CD8-positive, alpha-beta T cell (primary cell): ENCODE measurements at places on chromosomes 12 and 14. TPM values are rescaled to one million over a fixed set of nuclear protein-coding genes. Genes with fewer than 3 reads are reported as not detected.

- DNase-seq, result no peak
Measured at GRCh38 chr12:6370994-6371754, 4.2 kb downstream of the SCNN1A start.

CD4 gene
- total RNA-seq, result 1.00 TPM

ANKS1B gene
- not detected for total RNA-seq

- peak; percentile 21 for DNase-seq
Measured at GRCh38 chr12:63420206-63420644, 248.1 kb downstream of the DPY19L2 start.

GPRC5A gene
- not detected for total RNA-seq

DNA sequence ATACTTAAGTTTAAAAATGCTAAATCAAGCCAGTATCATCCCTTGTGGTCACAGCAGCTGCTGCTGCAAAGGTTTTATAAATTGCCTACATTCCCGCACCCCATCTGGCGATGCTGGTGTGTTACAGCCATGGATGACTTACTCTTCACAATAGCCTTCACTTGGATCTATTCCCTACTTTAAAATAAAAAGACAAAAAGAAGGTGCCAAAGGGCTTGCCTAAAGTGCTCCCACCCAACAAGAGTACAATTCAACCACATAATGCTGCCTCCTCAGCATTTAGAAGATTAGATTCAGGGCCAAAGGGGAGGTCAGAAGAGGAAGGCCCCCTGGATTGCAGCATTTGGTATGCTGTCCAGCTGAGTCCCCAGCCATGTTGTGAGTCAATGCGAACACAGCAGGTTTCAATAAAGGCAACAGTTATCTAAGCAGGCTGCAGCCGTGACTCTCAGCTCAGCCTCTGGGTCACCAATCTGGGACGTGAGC, 176.1 kb downstream of the DAD1 start:
- no peak for DNase-seq

GPR132 gene
- 91.8 TPM for total RNA-seq

DNA sequence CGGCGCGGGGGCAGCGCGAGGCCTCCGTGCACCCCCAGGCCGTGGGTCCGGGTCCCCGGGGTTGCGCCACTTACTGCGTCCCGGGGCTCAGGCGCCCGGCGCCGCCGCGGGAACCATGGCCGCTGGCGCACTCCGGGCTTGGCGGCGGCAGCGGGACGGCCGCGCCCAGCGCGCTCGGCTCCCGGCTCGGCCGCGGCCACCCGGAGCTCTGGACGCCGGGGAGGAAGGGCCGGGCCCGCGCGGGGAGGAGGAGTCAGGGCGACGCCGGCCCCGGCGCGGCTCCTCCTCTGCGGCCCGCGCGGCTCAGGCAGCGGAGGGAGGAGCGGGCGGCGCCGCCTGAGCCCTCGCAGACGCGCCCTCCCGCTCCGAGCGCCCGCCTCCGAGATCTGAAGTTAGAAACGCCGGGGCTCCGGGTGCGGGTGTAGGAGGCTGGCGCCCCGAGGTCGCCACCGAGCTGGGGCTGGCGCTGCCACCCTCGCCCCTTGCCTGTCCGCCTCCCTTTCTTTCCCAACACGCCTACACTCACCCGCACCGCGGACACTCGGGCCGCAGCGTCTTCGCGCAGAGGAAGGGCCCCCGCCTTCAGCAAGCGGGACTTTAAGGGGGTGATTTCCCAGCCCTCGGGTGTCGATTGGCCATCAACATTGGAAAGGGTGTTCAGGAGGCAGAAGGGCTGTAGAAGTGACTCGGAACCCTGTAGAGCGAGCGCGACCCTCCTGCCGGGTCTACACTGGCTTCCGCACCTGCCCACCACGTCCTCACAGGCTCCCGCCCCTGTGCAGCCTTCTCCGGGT, at the start of gene NIN:
Gene NIN (minus strand): TSS at position 231 of the 794 bp plus-strand sequence. CDS start 9,106 bp downstream, outside the sequence.
- DNase-seq, result peak; percentile 76

DNA sequence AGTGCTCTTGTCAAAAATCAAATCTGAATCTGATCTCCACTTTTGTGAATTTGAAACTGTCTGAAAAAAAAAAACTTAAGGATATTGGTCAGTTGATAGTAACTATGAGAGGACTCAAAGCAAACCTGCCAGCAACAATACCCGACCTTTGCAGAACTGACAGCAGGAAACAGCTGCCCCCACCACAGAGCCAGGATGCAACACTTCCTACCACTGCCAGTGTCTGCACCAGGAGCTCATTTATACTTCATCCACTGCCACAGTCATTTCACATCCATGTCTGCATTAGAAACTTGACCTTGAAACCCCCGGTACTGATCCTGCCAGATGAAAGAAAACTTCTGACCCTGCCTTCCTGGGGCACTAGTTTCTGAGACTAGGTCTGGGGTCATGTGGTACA, 27.4 kb upstream of the RXYLT1 start:
- DNase-seq, result no peak

- DNase-seq, result no peak
Measured at GRCh38 chr12:68348419-68348818, 16.3 kb upstream of the MDM1 start.
